ENCODE measurements at places on chromosomes 11 and 22. TPM values are rescaled to one million over a fixed set of nuclear protein-coding genes. Genes with fewer than 3 reads are reported as not detected.

DNA sequence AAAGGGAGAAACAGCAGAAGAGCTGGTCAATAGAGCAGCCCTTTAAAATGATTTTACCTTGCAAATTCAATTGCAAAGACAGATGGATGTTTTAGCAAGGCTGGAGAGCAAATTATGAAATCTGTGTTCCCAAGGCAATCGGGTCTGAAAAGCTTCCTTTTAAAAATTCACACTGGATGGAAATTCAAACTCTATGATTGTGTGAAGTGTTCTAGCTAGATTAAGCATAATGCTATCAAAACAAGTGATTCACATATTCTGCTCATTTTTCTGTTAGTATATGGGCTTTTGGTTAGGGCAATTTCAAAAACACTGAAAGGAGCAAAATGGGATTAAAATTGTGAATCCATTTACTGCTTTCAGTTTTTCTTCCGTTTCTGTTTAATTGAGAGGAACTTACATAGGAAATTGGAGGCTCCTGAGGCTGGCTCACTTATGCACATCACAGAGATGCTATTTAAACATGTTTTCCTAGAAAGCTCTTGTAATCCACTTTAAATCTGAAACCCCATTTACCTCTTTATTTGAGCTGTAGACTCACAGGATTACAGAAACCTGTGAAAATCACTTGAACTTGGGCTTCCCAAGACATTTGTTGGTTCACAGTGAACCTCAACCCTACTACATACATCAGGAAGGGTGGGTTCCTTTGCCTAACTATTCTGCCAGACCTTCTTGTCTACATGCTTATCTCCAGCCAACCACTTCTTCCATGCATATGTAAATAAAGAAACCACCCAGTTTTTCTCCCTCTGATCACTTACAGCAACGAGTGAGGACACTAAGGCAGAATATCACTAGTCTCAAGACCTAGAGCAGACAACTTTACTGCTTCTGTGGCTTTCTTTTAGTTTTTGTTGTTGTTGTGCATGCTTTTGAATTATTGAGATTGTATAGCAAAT, 201.9 kb upstream of the PITPNB start:
- no peak for DNase-seq
- H3K27me3 ChIP-seq, result no peaks in the 10 kb centered on the region
- H3K4me1 ChIP-seq, result no peaks in the 10 kb centered on the region
- H3K36me3 ChIP-seq, result no peaks in the 10 kb centered on the region
- no peak overlapping the region for H3K27ac ChIP-seq
- no peak overlapping the region for H3K4me3 ChIP-seq

DNA sequence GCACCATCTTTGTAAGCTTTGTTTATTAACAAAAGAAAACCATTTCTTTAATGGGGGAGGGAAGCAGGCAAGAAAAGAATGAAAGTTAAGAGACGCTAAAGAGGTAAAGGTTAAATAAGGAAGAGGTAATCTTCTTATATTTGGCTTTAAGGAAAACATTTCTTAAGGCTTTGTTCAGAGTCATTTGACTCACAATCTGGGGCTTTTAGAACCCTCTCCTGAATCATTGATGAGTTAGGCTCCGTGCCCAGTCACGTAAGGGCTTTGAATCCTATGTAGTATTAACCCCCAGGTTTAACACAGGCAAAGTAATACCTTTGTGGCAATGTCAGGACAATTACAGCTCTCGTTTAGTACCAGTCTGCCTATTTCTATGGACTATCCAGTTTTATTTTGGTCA, 26.1 kb downstream of the MADD start:
- no peaks in the 10 kb centered on the region for H3K4me1 ChIP-seq
- no peak overlapping the region for H3K4me3 ChIP-seq
- peaks cover 69% of the 10 kb centered on the region for H3K36me3 ChIP-seq
- DNase-seq, result no peak
- H3K27me3 ChIP-seq, result no peaks in the 10 kb centered on the region

SLC5A12 gene
- 205 TPM for polyA plus RNA-seq

DNA sequence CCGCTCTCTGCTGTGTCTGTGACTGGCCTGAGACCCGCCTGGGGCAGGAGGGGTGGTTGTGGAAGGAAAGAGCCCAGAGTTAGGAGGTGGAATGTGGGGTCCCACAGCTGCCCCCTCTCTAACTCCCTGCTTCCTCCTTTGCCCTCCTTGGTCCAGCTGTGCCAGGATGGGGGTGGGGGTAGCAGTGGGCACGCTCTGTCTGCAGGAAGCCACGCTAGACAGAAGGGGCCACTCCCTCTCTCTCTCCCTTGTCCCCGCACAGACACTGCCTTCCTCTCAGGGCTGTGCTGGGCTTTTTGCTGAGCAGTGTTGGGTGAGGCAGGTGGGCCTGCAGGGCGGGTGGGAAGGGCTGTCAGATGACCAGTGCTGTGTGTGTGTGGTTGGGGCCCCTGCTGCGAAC, 2.0 kb upstream of the SOX10 start:
- peaks cover 17% of the 10 kb centered on the region for H3K4me1 ChIP-seq
- H3K27ac ChIP-seq, result no peak overlapping the region
- no peak overlapping the region for H3K4me3 ChIP-seq

DNA sequence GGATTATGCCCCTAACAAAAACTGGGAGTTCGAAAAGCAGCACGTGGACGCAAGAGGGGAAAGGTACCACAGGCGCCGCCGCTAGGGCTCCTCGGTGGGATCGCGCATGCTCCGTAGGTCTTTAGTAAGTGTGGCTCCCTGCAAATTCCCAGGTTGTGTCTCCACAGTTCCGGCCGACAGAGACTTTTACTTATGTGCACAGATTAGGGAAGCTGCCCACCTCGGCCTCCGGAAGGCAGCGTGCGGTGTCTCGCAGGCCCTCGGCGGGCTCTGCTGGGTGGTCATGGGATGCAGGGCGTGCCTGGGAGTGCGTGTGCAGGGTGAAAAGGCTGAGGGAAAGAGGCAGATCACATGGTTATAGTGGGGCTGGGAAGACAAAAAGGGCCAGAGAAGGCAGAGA, 39.7 kb upstream of the PANX1 start:
- no peak overlapping the region for H3K27ac ChIP-seq
- H3K36me3 ChIP-seq, result no peaks in the 10 kb centered on the region
- H3K4me3 ChIP-seq, result no peak overlapping the region
- no peaks in the 10 kb centered on the region for H3K27me3 ChIP-seq
- peaks cover 15% of the 10 kb centered on the region for H3K4me1 ChIP-seq

GRCh38 chr11:102138223-102138622, 28.0 kb downstream of the YAP1 start:
- H3K4me1 ChIP-seq, result peaks cover 6% of the 10 kb centered on the region
- H3K4me3 ChIP-seq, result no peak overlapping the region
- no peak for DNase-seq
- no peak overlapping the region for H3K27ac ChIP-seq
- no peaks in the 10 kb centered on the region for H3K27me3 ChIP-seq

GRCh38 chr11:120117991-120118390, 19.9 kb downstream of the TRIM29 start:
- no peak for DNase-seq
- no peak overlapping the region for H3K27ac ChIP-seq
- no peaks in the 10 kb centered on the region for H3K36me3 ChIP-seq
- H3K27me3 ChIP-seq, result peaks cover 13% of the 10 kb centered on the region
- no peaks in the 10 kb centered on the region for H3K4me1 ChIP-seq
